ENCODE measurements at places on chromosomes 3 and 15.
A peak's percentile ranks its signal among the peaks of the same experiment; 100 is the strongest.

- peak; percentile 32 for DNase-seq
These were observed 1.0 kb downstream of the PAK2 start for GRCh38 chr3:196740481-196741248.

DNA sequence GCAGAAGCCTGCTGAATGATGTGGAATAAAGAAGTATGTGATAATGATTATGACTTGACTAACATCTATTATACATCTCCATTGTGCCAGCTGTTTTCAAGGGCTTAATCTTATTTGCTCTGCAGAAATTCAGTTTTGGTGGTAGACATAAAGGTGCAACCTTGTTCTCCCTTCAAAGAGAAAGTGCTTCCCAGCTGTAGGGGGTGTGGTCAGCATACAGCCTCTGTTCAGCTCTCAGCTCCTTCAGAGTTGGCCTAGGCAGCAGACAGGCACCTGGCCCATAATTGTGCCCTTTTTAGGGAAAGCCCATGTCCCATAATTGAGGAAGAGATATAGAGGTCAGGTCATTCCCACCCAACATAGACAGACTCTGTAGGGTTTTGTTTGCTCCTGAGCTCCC, 104.3 kb upstream of the EOMES start:
- no peak for DNase-seq

DNA sequence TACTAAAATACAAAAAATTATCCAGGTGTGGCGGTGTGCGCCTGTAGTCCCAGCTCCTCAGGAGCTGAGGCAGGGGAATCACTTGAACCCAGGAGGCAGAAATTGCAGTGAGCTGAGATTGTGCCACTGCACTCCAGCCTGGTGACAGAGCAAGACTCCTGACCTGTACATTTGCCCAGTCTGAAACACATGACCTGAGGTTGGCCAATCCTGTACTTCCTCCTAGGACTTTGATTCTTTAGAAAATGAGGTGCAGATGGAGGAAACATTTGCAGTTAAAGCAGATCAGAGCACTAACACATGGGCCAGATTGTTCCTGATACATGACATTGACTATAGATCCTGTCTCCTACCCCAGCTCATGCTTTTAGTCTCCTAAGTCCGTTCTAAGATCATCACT, 28.9 kb upstream of the LPP start:
- no peak for DNase-seq

GRCh38 chr3:70726096-70726938, 413.9 kb upstream of the MDFIC2 start:
- no peak for DNase-seq

Measured in stimulated activated CD8-positive, alpha-beta memory T cell treated with anti-CD3 and anti-CD28 coated beads, Interleukin-7, amount 100 ng/mL, for 48 hours (primary cell).